ENCODE measurements at places on chromosomes 3 and 15. TPM values are rescaled to one million over a fixed set of nuclear protein-coding genes. Genes with fewer than 3 reads are reported as not detected.

Gene PLS1
- total RNA-seq, result 0.54 TPM

Gene DISP2
- 0.21 TPM for total RNA-seq

Gene TWF2
- 69.2 TPM for total RNA-seq

Gene ACTR8
- total RNA-seq, result 13.1 TPM

Gene KIF7
- 26.4 TPM for total RNA-seq

Gene LINGO1
- 4.6 TPM for total RNA-seq

Gene PYGO1
- 14.0 TPM for total RNA-seq

Data from thoracic aorta (tissue), 2 donors.